ENCODE measurements at places on chromosomes 7 and 10.
A peak's percentile ranks its signal among the peaks of the same experiment; 100 is the strongest.

DNA sequence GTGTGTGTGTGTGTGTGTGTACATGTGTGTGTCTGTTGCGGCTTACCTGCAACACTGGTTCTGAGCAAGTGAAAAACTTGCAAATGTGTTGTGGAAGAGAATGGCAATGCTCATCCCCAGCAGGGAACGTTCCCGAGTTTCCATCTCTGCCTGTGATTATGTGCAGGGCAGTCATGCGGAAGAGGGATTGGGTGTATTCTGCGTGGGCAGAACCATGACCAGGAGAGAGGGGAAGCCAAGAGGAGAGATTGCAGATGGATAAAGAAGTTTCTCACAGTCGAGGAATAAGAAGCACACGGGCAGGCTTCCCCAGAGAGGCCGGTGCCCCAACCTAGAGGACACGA, 99.9 kb downstream of the CTBP2 start:
- no peak for DNase-seq

DNA sequence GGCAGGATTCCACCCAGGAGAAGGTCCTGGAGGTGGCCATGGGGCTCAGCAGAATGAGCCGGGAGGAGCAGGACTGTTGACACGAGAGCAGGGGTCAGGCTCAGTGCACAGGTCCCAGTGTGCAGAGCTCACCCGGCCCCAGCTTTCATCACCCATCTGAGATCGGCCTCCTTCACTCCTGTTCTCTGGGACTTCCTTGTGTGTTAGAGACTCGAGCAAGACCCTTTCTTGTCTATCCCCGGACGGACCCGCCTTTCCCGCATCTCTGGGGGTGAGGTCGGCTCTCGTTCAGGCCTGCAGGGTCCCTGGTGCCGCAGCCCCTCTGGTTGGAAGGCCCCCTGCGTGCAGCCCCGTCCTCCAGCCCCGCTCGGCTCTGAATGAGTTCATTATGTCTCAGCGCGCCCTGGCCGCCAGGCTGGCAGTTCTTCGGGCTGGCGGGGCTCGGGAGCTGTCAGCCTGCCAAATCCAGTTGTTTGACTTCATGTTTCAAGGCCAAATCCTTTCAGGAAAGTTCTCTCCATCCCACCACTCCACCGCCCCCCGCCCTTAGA, 127.9 kb downstream of the LHPP start:
- no peak for DNase-seq

GRCh38 chr10:102868911-102869257, 386 bp upstream of the AS3MT start:
- no peak for DNase-seq

DNA sequence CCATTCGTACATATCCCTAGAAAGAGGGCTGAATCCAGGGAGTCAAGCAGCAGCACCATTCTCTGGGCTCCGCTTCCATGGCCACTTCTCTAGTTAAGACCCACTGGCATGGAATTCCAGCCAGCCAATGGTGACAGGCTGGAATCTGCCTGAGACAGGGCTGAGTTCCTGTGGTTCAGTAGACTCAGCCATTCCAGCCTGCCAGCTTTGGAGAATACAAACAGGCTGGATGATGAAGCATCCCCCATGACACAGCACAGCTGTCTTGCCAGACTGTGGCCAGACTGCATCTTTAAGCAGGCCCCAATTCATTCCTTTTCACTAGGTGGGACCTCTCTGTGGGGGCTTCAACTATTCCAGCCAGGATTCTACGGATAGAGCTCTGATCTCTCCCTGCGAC, 329.6 kb downstream of the XPNPEP1 start:
- no peak for DNase-seq

DNA sequence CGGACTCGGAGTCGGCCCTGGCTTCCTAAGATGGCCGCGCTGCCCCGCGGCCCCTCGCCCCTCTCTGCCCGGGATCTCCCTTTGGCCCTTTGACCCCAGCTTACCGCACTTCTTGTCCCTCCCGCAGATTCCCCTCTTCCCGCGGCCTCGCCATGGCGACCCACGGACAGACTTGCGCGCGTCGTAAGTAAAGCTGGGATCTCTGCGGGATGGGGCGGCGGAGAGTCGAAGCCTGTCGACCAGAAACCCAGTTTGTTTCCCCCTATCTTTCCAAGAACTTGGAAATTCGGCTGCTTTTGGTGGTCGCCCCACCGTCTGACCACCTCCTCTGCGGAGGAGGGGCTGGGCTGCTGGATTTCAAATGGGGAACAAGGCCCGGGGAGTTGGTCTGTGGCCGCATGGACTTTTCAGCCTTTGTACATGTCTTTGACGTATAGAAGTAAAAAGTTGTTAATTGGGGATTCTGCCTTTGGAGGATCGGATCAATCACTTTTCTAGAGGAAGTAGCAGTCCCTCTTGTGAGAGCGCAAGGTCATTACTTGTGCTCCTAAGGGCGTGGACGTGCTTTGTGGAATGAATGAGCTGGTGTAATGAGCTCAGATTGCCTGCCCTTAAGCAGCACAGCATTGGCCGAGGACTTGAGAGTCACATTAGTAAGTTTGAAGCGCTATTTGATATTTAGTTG, 553 bp downstream of the VDAC2 start:
- DNase-seq = peak; percentile 46

DNA sequence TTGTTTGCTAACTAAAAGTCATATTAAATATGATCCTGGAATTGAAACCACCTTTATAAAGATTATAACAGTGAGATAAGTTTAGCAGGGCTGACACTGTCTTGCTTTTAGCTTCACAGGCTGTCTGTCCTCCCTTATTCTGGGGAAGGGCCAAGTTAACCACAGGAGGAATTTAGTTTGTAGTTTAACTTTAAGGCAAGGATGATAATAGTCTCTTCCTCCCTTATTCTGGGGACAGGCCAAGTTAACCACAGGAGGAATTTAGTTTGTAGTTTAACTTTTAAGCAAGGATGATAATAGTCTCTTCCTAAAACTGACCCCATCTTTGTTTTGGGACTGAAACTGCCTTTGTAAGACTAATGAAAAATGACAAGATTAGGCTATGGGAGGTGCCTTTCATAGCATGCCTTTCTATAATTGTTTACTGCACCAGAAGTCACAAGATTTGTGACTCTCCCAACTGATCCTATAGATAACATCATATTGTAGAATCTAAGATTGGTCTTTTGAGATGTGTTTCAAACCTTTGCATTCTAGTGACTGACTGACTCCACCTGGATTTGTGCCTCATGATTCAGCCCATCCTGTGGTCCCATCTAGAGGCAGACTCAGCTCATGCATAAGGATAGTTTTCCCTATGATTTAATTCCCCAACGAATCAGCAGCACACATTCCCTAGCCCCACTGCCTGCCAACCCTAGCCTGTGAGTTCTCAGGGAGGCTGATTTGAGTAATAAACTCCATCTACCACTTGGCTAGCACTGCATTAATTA, 212.0 kb downstream of the MAGI2 start:
- DNase-seq = no peak

GRCh38 chr10:6918305-6918704, 338.2 kb upstream of the PRKCQ start:
- no peak for DNase-seq

GRCh38 chr10:97718659-97719142, 5.2 kb downstream of the MARVELD1 start:
- DNase-seq = peak; percentile 89

GRCh38 chr7:71731740-71732139, 599.8 kb downstream of the GALNT17 start:
- no peak for DNase-seq

DNA sequence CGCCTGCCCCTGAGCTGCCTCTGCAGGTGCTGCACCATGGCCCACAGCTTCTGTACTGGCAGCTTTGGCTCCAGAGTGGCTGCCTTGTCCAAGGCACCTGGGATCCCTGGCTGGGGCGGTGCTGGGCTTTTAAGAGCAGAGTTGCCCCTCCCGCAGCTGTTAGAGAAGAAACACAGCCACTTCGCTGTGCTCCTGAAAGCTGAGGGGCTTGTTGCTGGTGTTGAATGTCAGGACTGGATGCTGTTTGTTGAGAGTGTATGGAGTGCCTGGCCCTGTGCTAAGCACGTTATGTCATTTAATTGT, 6.2 kb downstream of the FAM241B start:
- DNase-seq = no peak

- no peak for DNase-seq
Measured at GRCh38 chr10:25047591-25048301, 31.3 kb downstream of the THNSL1 start.

GRCh38 chr7:12162415-12163113, 48.5 kb upstream of the TMEM106B start:
- no peak for DNase-seq

- DNase-seq = peak; percentile 50
Measured at GRCh38 chr7:108094933-108095710, 35.0 kb downstream of the LAMB4 start.

DNA sequence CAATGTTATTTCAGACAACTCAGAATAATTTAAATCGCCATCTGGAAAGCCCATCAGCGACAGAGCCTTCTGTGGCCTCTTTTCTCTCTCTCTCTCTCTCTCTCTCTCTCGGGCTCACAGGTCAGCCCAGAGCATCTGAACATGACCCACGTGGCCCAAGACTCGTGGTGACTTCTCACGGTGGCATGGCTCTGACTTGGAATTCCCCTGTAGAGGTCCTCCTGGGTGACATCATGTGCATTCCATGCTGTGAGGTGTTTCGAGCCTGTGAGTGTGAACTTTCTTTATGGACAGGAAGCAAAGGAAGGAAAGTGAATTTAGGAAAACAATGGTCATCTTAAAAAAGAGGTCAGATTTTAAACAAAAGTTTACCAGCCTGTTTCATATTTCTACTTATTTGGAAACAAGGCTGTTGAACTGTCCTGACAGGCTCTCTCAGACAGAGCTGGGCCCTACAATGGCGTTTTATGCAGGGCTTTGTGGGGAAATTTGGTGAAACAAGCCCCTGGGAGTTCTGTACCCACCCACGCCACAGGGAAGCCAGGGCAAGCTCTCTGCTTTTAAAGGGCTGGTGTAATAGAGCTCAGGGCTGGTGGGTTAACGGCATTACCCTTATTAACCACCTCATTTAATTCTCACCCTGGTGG, 359.7 kb upstream of the ZNF32 start:
- DNase-seq = no peak

DNA sequence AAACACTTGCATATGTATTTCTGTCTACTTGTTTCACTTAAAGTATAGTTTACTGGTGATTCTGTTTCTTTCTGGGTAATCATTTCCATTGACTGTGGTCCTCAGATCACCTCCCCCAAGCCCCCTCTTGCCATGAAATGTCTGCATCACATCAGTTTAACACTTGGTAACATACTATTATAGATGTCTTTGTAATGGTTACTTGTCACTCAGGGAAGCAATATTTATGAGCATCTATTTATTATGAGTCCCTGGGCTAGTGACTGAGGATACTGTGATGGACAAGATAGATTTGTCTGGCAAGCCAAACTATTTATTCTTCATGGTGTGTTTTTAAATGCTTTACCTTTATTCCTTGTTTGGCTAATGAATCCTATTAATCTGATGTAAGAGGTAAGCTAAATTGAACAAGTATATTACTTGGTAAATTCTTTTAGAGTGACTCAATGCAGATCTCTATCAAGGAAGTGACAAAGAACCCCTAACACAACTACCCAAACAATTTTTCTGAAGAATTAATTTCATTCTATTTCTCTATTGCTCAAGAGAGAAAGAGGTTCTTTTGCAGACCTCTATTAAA, 270.9 kb downstream of the RELN start:
- DNase-seq = no peak

DNA sequence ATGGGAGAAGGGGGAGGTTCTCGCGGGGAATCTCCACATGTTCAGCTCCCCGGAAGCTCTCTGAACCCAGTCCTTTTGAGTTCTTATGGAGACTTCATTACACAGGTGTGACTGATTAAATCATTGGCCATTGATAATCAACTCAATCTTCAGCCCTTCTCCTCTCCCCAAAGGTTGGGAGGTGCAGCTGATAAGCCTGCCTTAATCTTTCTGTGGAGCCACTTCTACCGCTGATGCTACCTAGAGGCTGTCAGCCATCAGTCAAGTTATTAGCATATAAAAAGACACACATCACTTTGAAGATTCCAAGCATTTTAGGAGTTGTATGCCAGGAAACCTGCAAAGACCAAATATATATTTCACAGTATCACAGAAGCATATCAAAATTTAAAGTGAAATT, 91.7 kb downstream of the MARCHF5 start:
- no peak for DNase-seq

- DNase-seq = no peak
Measured at GRCh38 chr10:133397938-133398337, 4.0 kb downstream of the MTG1 start.

- DNase-seq = no peak
Measured at GRCh38 chr7:106717254-106717954, 56.4 kb upstream of the CCDC71L start.

GRCh38 chr7:121872831-121873288, at the start of gene PTPRZ1:
TSS of gene PTPRZ1 (plus strand) at chr7:121873161. CDS start at chr7:121873500, 339 bp downstream.
- peak; percentile 17 for DNase-seq

- no peak for DNase-seq
Measured at GRCh38 chr7:107746006-107746405, 2.1 kb downstream of the CBLL1 start.

GRCh38 chr7:107850216-107850615, 40.8 kb upstream of the DLD start:
- no peak for DNase-seq

GRCh38 chr7:116218051-116218645, 7.8 kb downstream of the TES start:
- DNase-seq = no peak

DNA sequence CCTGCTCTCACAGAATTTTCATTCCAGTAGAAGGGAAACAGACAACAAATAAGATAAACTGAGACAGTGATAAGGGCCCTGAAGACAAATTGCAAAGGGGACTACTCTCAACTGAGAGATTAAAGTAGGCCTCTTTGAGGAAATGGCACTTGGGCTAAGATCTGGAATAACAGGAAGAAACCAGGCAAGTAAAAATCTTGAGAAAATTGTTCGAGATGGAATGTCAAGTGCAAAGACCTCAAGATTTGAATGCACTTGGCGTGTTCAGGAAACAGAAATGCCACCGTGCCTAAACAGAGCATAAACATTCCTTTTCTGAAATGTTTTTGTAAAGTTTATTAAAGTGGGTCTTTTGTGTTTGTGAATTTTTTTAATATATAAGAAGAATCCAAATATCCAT, 10.7 kb downstream of the ARMH3 start:
- DNase-seq = no peak

- no peak for DNase-seq
Measured at GRCh38 chr10:10438335-10439100, 579.2 kb upstream of the CELF2 start.

GRCh38 chr7:101373812-101374614, 11.3 kb downstream of the COL26A1 start:
- no peak for DNase-seq

GRCh38 chr10:50477287-50478203, 146.2 kb downstream of the SGMS1 start:
- no peak for DNase-seq

DNA sequence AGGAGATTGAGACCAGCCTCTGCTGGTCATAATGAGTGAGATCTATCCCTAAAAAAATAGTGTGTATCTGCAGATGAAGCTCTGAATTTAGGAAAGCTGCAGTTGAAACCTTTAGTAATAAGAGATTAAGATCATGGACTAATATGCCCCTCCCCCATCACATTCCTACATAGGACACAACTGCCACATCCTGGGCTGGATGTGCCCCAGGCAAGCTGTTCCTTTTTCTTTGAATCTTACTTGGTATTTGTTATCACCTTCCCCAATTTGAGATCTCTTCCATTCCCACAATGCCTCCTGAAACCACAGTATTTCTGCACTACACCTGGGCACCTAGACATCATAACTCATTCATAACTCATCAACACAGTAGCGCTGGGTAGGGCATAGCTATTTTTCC, 74.1 kb downstream of the DOCK1 start:
- DNase-seq = no peak
